ENCODE measurements at places on chromosomes 16 and 17.

- no peak for DNase-seq
Observed at GRCh38 chr17:69428252-69428980, 13.9 kb downstream of the MAP2K6 start.

GRCh38 chr17:2655546-2655945, 56.0 kb downstream of the CLUH start:
- DNase-seq, result no peak

GRCh38 chr16:28003923-28004322, 59.6 kb downstream of the GSG1L start:
- no peak for DNase-seq

- DNase-seq, result no peak
Observed at GRCh38 chr16:66578651-66579531, at the start of gene CMTM2. Gene CMTM2 (plus strand): TSS chr16:66579463. CDS start chr16:66579608, 145 bp downstream.

GRCh38 chr17:35006961-35007360, 26.6 kb downstream of the LIG3 start:
- no peak for DNase-seq

- no peak for DNase-seq
Observed at GRCh38 chr17:13647543-13648021, 45.9 kb upstream of the HS3ST3A1 start.

DNA sequence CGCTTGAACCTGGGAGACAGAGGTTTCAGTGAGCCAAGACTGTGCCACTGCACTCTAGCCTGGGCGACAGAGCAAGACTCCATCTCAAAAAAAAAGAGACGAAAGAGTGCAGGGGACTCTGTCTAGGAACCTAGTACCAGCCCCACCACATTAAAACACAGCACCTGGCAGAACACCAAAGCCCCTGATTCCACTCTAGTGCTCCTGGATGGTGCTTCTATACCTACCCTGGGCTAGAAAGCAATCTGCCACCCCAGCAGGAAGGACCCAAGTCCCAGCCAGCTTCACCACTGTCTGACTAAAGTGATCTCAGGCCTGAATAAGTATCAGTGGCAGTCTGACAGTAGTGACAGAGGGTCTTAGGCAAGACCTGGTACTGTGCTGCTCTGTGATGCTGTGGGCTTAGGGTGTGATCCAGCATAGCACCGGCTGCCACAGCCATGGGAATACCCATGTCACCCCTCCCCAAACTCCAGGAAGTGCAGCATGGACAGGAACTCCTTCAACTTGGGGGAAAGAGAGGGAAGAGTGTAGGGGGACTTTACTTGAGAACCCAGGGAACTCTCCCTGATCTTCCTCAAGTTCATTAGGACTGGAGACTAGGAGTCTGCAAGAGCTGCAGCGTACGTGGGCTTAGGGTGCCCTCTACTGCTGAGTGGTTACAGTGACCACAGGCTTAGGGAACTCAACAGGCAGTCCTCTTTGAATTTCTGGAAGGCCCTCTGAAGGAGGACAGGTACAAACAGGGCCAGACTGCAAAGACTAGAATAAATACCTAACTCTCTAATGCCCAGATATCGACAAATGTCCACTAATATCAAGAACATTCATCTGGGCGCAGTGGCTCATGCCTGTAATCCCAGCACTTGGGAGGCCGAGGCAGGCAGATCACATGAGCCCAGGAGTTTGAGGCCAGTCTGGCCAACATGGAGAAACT, 30.0 kb upstream of the RNF43 start:
- DNase-seq, result peak; percentile 77

- DNase-seq, result peak; percentile 23
Observed at GRCh38 chr16:66277311-66278070, 89.0 kb upstream of the CDH5 start.

DNA sequence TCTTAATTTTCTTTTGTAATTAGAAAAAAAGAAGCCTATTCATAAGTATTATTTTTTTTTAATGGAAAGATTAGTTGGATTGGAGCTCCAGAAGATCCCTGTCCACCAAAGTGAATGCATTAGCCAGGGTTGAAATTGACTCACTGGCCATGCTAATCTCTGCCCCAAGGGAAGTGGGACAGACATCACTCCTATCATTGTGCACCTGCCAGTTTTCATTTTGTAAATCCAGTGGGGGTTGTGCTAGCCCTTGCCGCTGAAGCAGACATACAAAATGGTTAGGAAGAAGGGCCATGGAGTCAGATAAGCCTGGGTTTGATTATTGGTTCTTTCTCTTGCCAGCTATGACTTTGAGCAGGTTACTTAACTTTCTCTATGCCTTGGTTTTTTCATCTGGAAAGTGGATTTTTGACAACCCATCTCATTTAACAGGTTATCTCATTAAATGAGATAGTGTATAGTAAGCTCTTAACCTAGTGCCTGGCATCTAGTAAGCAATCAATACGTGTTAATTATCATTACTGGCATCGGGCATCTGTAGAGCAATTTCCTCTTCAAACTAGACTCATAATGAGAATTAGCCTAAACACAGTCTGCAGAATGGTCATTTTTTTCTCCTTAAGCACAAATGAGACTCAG, 216.9 kb downstream of the IRX3 start:
- no peak for DNase-seq

All from activated CD8-positive, alpha-beta memory T cell treated with anti-CD3 and anti-CD28 coated beads, Interleukin-2, amount 50 U/mL, for 48 hours (primary cell).